ENCODE measurements at places on chromosomes 5 and 9. TPM values are rescaled to one million over a fixed set of nuclear protein-coding genes. Genes with fewer than 3 reads are reported as not detected.

GRCh38 chr9:2050236-2050635 is 35.1 kb downstream of the SMARCA2 start:
- no peak for DNase-seq

DNA sequence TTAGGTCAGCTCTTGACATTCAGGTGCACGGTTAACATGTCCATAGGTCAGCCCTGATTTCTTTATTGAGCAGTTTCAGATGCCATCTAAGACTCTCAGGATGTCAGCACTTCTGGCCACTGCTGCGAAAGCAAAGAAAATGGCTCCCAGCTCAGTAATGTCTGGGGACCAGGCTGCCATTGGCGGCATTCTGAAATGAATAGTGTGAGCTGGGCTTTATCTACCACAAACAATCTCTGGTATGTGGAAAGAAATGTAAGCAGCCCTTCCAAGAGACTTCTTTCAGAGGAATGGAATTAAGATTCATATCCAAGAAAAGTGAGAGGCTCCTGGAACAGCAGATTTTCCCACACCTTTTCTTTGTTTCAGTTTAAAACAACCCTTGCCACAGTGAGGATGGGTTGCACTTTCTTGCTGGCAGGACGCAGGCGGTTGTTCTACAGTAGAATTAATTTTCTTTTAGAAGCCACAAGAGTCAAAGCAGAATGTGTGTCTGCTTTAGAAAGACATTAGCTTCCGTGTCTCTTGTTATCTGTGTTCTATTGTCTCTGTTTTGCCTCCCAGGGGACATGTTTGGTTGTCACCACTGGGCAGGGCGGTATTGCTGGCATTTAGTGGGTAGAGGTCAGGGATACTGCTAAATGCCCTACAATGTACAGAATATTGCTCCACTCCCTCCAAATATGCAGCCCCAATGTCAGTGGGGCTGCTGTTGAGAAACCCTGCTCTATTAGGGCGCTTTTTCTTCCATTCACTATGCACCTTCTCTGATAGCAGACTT is 149.9 kb upstream of the ANKH start:
- no peak for DNase-seq

Gene IFNA2
- total RNA-seq, result not detected

DNA sequence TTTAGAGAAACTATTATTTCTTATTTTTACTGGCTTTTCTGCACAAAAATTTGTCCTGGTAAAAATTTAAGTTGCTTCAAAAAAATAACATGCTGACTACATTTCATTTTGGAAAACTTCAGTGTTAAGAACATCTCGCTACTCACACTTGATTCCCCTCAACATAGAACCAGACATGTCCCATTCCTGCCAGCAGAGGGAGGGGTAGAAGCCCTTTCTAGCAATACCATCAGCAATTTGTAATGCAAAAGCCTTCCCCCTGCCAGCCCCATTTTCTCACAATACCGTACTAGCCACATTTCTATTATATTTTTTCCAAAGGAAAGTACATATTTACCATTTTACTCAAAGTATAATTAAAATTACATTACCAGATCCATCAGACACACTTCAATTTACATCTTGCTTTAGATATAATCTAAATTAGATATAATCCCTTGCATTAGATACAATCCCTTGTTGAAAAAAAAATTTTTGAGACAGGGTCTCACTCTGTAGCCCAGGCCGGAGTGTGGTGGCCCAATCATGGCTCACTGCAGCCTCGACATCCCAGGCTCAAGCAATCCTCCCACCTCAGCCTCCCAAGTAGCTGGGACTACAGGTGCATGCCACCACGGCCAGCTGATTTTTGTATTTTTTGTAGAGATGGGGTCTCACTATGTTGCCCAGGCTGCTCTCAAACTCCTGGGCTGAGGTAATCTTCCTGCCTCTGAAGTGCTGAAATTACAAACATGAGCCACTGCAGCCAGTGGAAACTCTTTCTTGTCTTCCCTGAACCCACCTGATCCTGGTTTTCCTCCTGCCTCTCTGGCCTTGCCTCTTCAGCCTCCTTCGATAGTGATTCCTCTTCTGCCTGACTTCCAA is 39.6 kb upstream of the IDNK start:
- no peak for DNase-seq

Gene WNT8A
- total RNA-seq, result not detected

- DNase-seq, result no peak
These were observed 35.6 kb downstream of the TPPP start for GRCh38 chr5:657570-657969.

Gene BAAT
- not detected for total RNA-seq

Data from left ventricle myocardium superior (tissue), 1 donor.